Left kidney (tissue), 8 donors: ENCODE measurements at places on chromosomes 7 and 10.

GRCh38 chr7:52450816-52451215 lies 584.6 kb upstream of the POM121L12 start:
- DNase-seq = no peak

DNA sequence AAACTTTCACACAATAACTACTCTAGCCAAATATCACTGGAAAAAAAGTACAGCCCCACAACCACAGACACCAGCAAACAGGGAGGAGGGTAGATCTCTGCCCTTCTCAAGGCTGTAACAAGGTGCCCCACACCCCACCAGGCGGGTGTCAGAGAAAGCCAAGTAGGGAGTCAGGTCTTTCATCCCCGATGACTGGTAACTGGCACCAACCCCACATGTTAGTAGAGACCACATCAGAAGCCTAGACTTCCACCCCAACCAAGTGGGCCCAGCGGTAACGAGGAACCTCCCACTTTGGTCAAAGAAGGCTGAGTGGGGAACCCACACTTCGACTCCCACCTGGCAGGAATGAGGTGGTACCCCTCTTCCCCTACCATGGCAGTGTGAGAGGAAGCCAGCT lies 16.4 kb upstream of the RUFY2 start:
- DNase-seq = no peak

GRCh38 chr7:11252011-11252607 lies 278.4 kb downstream of the PHF14 start:
- no peak for DNase-seq

DNA sequence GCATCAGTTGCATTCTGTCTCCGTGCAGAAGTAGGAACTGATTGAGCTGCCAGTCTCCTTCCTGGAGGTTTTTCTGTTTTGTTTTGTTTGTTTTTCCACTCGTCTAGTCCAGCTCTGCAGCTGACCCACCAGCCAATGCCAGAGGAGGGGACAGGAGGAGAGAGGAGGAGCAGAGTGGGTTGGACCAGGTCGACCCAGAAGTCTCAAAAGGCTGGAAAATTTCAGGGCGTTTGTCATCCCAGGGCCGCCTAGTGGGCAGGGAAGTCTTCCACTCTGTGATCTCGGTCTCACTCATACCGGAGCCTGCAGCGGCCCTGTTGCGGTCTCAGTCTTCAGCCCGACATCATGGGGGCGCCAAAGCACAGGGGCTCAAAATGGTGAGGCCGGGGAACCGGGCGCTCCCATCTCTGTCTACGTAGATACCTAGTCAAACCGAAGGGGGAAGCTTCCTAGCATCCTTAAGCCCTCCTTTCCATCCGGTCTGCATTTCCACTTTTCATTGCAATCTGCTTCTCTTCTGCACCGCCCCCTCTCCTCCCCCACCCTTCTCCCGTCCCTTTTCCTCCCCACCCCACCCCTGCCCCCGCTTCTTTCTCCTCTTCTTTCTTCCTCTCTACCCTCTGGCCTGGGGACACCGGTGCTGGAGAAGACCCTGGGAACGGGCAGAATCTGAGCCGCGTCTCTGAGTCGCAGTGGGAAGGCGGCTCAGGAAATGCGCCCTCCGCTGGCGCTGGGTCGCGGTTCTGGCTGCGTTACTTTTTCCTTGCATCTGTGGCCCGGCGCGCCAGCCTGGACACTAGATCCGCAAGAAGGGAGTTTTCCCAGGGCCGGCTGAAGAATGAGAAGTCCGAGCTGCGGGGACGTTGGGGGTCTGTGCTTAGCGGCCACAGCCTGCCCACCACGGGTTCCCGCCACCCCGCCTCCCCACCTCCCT lies 16.2 kb upstream of the PAX2 start:
- no peak for DNase-seq
